ENCODE measurements at places on chromosomes 12 and 14. TPM values are rescaled to one million over a fixed set of nuclear protein-coding genes. Genes with fewer than 3 reads are reported as not detected.

- no peak for DNase-seq
Measured at GRCh38 chr12:133129368-133130037, 571 bp downstream of the ZNF891 start.

The CISTR gene
- total RNA-seq = not detected

GRCh38 chr12:83656004-83656403, 969.3 kb downstream of the TMTC2 start:
- no peak for DNase-seq

- no peak for DNase-seq
Measured at GRCh38 chr12:44077294-44077693, 241.4 kb downstream of the TMEM117 start.

DNA sequence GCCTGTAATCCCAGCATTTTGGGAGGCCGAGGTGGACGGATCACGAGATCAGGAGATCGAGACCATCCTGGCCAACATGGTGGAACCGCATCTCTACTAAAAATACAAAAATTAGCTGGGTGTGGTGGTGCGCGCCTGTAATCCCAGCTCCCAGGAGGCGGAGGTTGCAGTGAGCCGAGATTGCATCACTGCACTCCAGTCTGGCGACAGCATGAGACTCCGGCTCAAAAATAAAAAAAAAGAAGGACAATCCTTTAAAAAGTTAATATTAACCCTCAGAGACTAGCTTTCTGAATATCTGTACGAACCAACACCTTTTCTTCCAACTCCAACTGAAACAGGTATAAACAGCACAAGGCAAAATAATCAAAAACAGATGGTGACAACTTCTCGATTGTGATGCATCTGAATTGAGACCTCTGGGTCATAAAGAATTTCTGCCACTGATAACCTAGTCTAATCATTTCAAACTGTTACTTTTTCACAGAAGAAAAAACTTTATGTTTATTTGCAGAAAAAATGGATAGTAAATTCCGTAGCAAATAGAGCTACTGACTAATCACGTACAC, 27.8 kb downstream of the CLIP1 start:
- no peak for DNase-seq
